Left colon (tissue), 2 donors: ENCODE measurements at places on chromosomes 2 and 18. TPM values are rescaled to one million over a fixed set of nuclear protein-coding genes. Genes with fewer than 3 reads are reported as not detected.

The SLC5A7 gene
- 0.36 TPM for total RNA-seq

The NEB gene
- 0.20 TPM for total RNA-seq

The NEMP2 gene
- 3.1 TPM for total RNA-seq

The SP140 gene
- 1.1 TPM for total RNA-seq

The EXOC6B gene
- 37.6 TPM for total RNA-seq

The CRYGC gene
- not detected for total RNA-seq

The YPEL5 gene
- total RNA-seq: 95.6 TPM

DNA sequence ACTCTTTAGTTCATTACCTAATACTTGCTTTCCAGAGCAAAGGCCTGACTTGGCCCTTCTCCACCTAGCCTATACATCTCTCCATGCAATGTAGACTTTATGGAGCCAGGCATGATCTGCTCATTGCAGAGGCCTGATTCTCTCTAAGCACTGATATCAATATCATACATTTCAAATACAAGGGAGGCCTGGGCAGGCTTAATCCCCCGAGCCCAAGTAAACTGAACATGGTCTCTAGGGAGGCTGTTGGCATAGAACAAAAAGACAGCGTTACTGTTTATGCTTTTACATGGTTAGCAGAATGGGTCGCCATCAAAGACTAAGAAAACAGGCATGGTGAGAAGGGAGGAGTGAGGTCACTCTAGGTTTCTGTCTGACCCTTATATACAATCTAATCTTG, 695.1 kb downstream of the ZEB2 start:
- DNase-seq: no peak

DNA sequence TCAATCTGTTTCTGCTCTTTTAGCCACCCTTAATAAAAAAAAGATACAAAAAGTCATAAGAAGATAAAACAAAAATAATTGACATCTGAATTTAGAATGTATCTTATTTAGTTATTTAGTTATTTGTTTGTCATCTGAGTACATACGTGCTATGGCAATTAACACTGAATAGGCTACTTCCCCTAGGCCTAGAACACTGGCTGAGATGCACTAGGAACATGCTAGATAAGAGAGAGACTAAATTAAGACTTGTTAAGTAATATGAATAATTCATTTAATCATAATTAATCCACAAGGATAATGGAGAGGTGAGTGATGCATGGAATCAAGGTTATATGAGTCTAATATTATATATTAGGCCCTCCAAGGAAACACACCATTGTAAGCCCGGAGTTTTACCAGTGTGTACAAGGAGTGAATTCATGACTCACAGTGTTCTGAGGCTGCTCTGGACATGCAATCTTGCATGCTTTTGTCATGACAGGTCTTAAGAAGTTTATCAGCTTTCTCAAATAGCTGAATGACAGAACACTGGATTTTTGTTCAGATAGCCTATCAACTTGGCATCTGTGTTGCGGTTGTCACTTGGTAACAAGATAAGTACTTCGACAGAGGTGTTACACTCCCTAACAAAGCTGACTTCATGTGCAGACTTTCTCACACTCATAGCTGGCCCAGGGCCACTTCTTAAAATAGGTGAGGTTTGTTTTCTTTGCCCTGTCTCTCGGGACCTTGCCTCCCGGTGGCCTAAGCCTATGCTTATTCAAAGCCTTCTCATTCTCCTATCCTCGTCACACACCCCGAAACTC, 5.0 kb upstream of the SERPINB2 start:
- DNase-seq: no peak

GRCh38 chr2:207253666-207254345, 88.1 kb upstream of the KLF7 start:
- no peak for DNase-seq

- no peak for DNase-seq
These were observed 18.2 kb upstream of the MBOAT2 start for GRCh38 chr2:9021563-9022211.

- no peak for DNase-seq
These were observed 892.2 kb upstream of the ZEB2 start for GRCh38 chr2:145412155-145412554.

GRCh38 chr18:49137093-49137492, 186.3 kb upstream of the SMAD7 start:
- no peak for DNase-seq

DNA sequence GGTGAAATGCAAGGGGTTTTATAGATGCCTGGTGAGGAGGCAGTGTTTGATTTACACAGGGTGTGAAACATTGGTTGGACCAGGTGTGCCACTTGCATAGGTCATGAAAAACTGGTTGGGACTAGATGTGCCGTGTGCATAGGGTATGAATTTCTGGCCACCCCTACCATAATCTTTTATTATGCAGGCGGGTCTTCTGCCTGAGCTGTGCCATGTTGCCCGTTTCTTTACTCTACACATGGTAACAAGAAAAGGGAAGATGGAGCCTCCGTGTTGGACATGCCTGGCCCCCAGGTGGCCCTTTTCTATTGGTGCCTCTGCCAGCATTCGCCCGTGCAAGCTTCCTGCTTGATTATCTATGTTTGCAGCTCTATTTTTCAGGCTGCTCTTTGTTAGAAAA, 805.4 kb downstream of the TRIB2 start:
- no peak for DNase-seq

- no peak for DNase-seq
These were observed 904.8 kb upstream of the CELF4 start for GRCh38 chr18:38470421-38470820.

- no peak for DNase-seq
These were observed 230.7 kb downstream of the AFF3 start for GRCh38 chr2:99911736-99912135.

DNA sequence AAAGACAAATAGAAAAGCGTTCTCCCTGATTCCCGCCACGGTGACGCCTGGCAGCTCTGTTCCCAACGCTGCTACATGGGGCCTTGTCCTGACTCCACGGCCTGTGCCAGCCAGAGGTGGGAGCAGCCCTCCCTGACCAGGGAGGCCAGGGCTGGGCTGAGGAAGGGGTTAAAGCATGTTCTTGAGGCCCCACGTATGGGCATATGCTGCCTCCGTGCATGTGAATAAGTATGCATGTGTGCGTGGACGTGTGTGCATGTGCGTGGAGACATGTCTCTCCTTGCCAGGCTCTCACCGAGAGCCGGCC, 1.6 kb upstream of the SNED1 start:
- DNase-seq: no peak

DNA sequence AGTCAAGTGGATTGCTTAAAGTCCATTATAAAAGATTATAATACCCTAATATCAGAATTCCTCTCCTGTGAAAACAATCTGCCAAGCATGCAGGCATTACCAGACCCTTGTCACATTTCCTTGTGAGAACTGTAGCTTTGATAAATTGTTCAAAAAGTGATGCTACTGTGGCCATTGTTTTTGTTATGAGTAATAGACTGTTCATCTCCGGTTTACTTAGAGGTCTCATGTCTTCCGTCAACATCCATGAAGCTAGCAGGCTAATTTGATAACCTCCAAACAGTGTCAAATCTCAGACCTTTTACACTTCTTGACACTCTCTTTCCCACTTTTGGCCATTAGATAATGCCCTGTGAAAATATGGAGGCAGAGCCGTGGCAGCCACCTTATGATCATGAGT, 342.7 kb downstream of the CPS1 start:
- DNase-seq: no peak

DNA sequence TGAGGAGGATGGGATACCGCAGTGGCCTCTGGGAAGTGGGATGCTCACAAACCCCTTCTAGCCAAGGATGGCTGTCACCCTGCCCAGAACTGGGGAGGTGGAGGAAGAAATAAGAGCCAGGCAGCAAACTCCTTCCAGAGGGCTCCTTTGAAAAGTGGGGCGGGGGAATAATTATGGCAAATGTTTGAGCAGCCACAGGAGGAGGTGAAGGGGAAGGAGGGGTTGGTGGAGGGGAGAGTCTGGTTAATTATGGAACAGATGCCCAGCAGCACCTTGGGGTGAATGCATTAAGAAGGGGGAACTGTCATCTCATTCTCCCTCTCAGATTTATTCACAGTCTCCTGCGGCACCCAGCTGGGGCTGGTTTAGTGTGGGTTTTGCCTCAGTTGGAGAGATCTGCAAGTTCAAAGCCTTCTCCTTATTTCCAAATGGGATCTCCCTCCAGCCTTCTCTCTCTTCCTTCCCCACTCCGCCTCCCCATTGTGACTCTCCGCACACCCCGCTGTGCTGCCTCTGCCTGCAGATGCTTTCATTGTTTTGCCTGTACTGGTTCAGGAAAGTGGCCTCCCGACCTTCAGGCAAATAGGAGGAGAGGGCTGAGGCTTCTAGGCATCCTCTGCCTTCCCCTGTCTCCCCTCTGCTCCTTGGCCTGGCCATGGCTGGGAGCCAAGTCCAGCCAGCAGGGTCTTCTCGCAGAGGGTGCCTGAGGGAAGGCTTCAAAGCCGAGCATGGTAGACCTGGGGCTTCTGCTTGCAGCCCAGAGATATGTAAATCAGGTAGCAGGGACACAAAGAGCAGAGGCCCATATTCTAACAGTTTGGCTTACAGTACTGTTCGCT, 457.2 kb upstream of the MEX3C start:
- DNase-seq: no peak

GRCh38 chr2:205996161-205996560, 89.8 kb downstream of the INO80D start:
- DNase-seq: no peak

- no peak for DNase-seq
These were observed 253.9 kb upstream of the SIX2 start for GRCh38 chr2:45263147-45263546.

- no peak for DNase-seq
These were observed 15.2 kb upstream of the DSG3 start for GRCh38 chr18:31432316-31432715.

DNA sequence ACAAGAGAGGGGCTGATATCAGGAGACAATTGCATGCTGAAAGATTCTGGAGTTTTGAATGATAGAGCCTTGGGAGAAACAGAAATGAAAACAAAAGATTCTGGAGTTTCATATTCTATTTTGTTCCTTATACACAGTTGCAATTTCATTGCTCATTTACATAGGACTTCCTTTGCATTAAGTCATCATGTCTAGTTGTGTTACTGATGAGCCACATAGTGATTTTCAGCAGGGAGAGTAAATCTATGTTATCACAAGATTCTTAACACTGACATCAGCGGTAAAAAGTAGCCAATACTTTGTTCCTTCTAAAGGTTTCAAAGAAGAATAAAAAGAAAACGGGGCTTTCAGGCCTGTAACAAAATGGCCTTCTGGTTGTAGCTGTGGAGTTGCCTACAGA, 7.1 kb downstream of the ADAM17 start:
- DNase-seq: no peak
